ENCODE measurements at places on chromosomes 1 and 21.

GRCh38 chr1:113429461-113430153, 39.3 kb downstream of the MAGI3 start:
- no peak for DNase-seq

GRCh38 chr1:237795558-237795957, 95.2 kb downstream of the ZP4 start:
- DNase-seq: no peak

GRCh38 chr1:38076455-38076854, 29.9 kb upstream of the POU3F1 start:
- no peak for DNase-seq

DNA sequence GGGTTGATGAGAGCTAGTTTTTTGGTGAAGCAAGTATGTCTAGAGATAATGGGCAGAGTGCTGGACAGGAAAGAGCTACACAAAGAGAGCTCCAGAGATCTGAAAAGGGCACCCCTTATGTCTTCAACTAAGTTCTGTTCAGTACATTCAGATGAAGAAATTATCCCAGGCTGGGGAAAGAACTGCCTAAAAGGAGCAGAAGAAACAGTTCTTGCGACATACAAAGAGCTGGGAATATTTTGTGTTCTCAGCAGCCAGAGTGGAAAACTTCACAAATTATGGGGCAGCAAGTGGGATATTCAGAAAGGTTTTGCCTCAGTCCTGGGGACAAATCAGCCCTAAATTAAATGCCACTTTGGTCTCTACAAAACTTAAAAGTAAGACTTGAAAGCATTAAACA, 17.4 kb upstream of the CCN1 start:
- no peak for DNase-seq

GRCh38 chr1:182391028-182391361, 595 bp downstream of the GLUL start:
- DNase-seq: no peak

DNA sequence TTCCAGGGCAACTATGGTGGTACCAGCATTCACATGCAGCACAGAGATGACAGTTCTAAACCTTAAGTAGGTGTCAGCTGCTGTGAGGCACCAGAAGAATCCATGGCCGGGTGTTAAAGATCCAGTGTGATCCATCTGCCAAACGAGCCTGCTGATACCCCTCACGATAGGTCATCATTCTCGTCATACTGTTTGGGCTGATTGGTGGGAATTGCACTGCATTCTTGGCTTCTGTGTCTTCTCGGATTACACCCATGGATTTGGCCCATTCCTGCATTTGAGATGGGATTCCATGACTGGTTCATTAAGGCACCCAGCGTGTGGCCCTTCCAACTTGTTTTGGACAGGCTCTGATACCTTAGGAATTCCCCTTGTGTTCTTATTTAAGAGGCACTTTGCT, 55.2 kb downstream of the ST6GALNAC3 start:
- no peak for DNase-seq

GRCh38 chr1:235093013-235093695, 35.5 kb downstream of the TOMM20 start:
- no peak for DNase-seq

- no peak for DNase-seq
Observed at GRCh38 chr1:221302810-221303209, 423.6 kb downstream of the HLX start.

- no peak for DNase-seq
Observed at GRCh38 chr1:4020449-4020848, 120.4 kb upstream of the C1orf174 start.

DNA sequence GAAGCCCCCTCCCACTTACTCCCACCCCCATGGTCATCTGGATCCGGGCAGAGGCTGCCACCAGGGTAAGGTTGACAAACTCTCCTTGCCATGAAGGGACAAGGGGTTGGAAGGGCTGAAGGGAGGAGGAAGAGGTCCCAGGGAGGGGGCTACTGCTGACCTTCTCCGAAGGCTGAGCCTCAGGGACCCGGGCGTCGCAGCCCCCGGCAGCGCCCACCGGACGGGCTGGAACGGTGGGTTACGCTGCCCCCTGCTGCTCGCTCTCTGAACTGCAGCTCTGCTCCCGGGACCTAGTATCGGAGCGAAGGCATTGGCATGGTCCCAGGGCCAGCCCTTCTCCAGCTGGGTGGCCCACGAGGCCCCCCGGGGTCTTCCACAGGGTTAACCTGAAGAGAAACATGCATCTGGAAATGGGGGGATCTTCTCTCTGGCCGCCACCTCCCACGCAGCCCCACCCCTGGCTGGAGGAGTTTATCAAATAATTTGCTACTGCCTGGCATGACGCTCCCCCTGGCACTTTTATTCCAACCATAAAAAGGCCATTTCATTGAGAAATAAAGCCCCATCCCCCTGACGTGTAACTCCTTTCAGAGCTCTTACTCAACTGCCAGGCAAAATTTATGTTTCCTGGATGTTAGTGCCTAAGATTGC, 70.4 kb upstream of the TARDBP start:
- no peak for DNase-seq

GRCh38 chr1:167819849-167820683, 93.9 kb downstream of the ADCY10 start:
- DNase-seq: no peak

DNA sequence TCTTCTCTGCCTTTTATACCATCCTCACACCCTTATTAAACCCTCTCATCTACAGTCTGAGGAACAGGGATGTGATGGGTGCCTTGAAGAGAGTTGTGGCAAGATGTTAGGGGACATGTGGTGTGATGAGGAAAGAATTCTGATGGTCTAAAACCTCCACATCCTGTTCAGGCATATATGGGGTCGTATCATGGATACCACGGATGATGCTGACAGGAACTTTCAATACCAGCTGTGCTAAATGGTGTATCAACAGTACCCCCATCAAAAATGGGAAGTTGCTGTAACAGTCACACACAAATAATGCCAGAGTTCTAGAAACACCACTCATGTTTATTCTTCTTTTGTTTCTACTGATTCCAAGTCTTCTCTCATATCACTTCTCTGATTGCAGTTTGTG, 12.9 kb downstream of the OR2T6 start:
- DNase-seq: no peak

All from NCI-H1417 treated with DMSO at 0.1 percent for 48 hours (cell line).